ENCODE measurements at places on chromosomes 6 and 20.
A peak's percentile ranks its signal among the peaks of the same experiment; 100 is the strongest.

DNA sequence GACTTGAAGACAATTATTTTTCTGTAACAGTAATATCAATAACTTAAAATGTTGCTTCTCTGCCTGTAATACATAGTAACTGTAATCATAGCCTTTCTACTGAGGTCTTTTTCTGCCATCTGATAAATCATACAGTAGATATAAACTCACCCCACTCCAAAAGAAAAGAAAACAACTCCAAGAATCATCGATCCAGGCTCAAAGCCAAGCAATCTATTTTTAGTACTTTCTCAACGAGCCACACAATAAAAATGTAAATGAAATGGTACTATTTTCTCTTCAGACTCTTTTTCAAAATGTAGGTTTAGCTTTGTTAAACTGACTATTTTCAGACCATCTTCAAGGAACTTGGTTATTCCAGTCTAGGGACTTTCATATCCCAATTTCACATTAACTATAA lies 493.3 kb downstream of the ADGRB3 start:
- DNase-seq, result no peak

GRCh38 chr6:163449076-163449475 lies 34.6 kb downstream of the QKI start:
- no peak for DNase-seq

- DNase-seq, result no peak
Measured at GRCh38 chr20:50188879-50189680, 1.6 kb upstream of the CEBPB start.

DNA sequence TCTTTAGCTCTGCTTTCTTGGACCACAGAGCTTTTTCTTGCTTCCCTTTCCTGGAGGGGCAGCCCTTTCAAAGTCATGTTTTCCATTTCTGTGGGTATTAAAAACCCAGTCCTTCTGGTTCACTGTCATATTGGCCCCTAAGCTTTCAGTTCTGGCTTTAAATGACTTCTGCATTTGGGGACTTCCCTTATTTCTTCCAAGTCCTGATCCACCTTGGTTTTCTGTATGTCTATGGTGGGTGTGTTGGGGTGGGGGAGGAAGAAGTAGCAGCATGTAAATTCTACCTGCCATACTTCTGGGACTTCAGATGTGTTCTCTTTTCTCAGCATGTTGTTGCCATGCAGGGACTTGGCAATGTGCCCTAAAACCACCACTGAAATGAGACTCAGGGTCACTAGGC lies 77.1 kb upstream of the EMILIN3 start:
- no peak for DNase-seq

DNA sequence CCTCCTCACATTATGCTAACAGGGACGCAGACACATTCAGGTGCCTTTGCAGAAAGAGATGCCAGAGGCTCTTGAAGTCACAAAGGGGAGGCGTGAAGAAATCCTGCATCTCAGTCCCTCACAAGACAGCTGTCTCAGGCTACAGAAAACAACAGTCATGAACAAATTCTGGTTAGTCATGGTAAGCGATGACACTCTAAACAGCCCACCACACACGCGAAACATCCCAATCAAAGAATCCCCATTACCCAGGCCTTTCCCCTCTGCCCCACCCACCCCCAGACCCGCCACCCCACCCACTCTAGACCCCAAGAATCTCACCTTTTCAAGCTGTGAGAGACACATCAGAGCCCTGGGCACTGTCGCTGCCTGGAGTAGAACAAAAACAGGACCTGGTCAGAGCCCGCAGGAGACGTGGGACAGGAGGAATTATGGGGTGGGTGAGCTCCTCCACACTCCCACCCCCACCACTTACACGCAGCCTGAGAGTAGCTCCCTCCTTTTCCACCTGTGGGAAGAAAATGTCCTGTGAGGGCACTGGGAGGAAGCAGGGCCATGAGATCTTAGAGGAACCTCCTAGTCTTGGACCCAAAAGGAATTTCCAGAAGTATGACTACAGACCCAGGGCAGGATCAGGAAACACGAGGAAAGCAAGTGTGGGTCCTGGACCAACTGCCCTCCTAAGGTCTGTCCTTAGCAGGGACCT lies 2.7 kb downstream of the HLA-B start:
- no peak for DNase-seq

GRCh38 chr20:63124092-63124781 lies 91.7 kb downstream of the YTHDF1 start:
- no peak for DNase-seq

DNA sequence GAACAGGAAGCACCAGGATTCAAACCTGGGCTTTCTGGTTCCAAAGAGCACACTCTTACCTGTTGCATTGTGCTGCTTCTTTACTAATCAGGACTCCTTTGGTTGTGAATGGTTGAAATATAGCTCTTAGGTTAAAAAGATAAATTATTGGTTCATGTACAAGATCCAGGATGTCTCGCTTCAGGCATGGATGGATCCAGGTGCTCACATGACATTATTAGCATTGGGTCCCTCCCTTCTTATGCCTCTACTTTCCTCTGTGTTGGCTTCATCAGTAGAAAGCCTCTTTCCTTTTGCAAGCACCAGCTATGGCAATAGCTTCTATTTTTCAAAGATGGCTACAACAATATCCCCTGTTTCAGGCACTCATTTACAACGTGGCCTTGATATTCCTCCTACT lies 217.7 kb upstream of the SULF2 start:
- DNase-seq, result no peak

DNA sequence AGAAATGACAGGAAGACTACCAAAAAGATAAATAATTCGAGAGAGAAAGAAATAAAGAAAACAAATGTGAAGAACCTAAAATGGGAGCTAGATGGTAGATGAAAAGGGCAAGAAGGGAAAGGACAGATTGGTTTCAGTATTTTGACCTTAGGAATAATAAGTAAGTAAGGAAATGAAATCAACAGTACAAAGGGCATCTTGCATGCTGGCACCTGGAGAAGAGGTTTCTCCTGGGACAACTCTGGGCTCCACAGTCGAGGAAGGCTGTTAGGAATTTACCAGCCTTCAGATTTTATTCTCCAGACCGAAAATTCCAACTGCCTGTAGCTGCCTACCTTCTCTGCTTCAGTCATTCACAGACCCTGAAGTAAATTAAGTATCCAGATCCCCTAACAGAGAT lies 80.5 kb downstream of the SMLR1 start:
- DNase-seq, result no peak

DNA sequence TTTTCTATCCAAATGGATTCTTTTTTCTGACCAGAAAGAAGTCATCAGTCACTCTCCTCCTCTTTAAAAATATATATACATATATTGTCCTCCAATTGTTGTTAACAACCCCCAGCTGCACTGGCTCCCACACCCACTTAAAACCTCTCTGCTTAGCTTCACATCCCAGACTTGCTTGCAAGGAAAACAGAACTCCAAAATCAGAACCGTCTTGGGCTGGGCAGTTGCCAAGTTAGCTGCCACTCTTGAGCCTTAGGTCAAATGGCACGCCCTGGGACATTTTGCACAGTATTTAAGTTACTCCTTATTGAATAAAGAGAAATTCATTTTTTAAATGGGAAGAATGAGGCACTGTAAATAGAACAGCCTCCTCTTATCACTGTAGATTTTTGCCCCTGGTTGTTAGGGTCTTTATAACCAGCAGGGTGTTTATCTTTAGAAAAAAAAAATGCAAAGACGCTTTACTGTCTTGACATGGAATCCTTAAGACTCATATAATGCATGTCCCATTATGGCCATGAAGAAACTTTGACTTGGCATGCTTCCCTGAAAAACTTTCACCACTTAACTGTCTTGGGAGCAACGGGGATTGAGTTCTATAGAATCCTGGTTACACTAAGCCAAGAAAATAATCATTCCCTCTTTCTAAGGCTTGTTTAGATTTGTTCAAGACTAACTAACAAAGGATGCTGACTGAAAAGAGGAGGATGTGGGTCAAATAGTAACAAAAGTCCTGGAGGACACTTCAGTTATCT lies 204.5 kb downstream of the ISM1 start:
- no peak for DNase-seq

GRCh38 chr6:5567352-5567751 lies 306.0 kb downstream of the FARS2 start:
- no peak for DNase-seq

DNA sequence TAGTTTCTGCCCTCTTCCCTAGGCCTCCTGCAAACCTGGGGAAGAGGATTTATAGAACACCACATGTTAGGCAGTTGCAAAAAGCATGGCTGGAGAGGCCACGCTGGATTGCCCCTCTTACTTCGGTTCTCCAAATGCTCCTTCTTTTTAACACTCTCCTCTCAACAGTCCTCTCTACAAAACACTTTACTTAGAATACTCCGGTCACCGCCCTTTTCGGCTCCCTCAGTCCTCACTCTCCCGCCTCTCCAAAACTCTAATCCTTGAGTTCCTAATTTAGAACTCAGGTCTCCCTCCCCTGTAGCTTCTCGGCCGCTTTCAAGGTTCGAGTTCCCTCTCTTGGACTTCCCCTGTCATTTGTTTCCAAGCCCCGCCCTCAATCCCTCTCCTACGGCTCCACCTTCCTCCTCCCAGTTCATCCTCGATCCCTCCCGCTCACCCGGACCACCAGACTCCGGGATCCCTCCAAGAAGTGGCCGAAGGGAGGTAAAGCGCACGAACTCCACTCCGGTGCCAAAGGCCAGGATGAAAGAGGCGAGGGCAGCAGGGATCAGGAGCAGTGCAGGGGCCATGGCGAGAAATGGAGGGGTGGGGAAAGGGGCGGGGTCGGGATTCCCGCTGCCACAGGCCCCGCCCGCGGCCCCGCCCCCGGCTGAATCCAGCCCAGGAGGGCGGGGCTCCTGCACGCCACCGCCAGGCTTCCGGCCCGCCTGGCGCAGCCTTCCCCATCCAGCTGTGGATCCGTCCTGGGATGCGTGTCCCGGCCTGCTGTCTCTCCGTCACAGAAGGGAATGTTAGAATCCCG lies at the start of gene NRM:
Gene NRM, minus strand, starts transcription at position 582 of the 805 bp plus-strand sequence. Its CDS starts 10 bp downstream, at position 572.
- no peak for DNase-seq

- DNase-seq, result no peak
Measured at GRCh38 chr6:20173833-20174792, 38.2 kb downstream of the MBOAT1 start.

- no peak for DNase-seq
Measured at GRCh38 chr20:3678198-3678597, 3.6 kb downstream of the ADAM33 start.

DNA sequence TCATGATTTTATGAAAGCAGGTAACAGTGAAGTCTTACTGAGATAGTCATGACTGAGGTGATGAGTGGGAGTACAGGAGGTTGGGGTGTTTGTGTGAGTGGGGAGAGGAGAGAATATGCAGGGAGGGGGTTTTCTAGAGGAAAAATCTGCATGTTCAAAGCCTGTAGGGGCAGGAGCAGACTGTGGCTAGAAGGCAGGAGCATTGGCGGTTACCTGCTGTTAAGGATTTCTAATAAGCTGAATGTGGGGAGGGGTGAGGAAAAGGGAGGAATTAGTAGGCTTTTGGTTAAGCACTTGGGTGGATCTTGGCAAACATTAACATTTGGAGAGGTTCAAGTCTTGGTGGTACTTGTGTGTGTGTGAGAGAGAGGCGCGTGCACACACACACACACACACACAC lies 70.8 kb downstream of the EYA4 start:
- no peak for DNase-seq

DNA sequence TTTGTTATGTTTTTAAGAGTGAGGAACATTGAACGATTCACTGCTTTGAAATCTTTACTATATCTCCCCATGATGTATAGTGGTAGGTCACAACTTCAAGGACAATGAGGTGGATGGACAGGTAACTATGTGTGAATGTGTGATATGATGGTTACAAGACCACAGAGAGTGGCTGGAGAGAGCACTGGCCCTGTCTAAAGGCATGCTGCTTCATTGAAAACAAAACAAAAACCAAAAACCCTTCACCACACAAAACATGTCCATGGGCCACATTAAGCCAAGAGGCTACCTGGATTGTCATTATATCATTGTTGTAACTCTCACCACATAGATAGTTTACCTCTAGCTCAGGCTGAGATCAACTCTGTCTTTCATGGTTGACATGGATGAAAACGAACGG lies 180.6 kb upstream of the TENT5A start:
- no peak for DNase-seq

GRCh38 chr20:43458422-43458924 lies 777 bp downstream of the SRSF6 start:
- no peak for DNase-seq

GRCh38 chr6:154516276-154516675 lies 5.8 kb upstream of the CNKSR3 start:
- no peak for DNase-seq

- DNase-seq, result no peak
Measured at GRCh38 chr6:41174610-41175009, 11.7 kb upstream of the TREM2 start.

GRCh38 chr20:62815066-62815991 lies 1.5 kb upstream of the COL9A3 start:
- DNase-seq, result peak; percentile 59

DNA sequence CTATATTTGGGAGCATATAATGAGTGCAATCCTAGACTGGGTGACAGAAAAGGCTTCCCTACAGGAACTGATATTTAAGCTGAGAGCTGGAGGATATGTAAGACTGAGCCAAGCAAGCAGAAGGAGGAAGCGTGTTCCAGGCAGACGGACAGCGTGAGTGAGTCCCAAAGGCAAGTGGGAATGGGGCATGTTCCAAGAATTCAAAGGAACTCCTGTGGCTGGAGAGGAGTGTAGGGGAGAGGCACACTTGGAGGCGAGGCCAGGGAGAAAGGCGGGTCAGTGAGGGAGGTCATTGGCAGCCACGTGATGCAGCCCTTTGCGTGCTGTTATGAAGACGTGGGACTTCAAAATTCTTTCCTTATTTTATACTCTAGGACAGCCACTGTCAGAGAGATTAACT lies 27.9 kb upstream of the SGK1 start:
- no peak for DNase-seq

DNA sequence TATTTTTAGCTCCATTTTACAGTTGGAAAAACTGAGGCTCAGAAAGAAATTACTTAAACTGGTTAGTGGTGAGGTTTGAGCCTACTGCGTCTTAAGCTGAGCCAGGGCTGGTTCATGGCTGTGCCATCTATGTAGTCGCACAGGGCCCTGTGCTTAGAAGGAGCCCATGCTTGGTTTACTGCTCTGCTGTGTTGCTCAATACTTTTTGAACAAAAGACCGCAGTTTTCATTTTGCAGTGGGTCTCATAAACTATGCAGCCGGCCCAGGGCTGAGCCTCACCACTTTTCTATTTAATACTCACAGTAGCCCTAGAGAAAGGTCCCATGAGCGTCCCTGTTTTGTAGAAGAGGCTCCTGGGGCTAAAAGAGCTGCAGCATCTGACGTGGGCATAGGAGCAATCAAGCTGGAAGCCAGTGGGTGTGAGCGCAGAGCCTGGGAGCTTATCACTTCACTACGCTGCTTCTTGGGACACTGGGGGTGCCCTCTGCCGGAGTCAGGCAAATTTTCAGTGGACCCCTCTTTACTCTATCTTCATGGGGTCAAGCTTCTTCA lies 501 bp downstream of the SIRPB2 start:
- DNase-seq, result no peak

DNA sequence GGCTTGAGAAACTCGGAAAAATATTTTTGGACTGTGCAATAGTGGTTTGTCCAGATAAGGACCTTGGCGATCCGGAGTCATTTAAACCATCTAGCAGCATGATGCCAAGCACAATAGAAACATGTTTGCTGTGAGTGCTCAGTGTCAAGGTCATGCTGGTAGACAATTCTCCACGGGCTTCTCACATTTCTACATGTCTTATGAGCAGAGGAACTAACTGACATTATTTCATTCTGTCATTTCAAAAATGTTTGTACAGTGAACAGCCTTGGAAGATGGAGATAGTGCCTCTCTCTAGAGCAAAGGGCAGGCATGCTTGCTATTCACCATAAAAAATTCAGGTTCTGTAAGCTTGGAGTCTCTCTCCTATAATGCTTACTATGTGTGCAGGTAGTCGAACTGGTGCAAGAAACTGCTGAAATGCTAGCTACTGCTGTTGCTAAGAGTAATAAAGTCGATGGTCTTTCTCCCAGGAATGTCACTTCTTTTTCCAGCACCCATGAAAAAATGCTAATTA lies 25.4 kb upstream of the CCN2 start:
- no peak for DNase-seq

Data from retinal pigment epithelial cell (primary cell).